Muscle of leg (tissue), 16 donors: ENCODE measurements at places on chromosomes 5 and 9. TPM values are rescaled to one million over a fixed set of nuclear protein-coding genes. Genes with fewer than 3 reads are reported as not detected.

DNA sequence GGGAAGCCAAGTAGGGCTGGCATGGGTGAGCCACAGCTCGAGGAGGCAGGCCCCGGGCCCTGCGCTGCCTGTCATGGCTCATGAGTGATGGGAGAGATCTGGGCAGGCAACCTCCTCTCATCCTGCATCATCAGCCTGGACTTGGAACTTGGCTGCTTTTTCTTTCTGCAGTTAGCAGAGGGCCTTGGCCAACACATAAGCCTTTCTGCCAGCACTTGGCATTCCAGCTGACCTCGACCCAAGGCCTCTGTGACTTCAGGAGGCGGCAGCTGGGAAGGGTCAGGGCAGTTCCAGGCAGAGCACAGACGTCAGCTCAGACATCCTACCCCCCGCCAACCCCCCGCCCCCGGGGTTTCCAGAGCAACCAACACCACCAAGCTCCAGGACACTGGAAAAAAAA is 7.6 kb downstream of the S1PR3 start:
- peak overlapping the region; percentile 55 for H3K27ac ChIP-seq
- peaks cover 29% of the 10 kb centered on the region for H3K36me3 ChIP-seq
- H3K4me3 ChIP-seq: no peak overlapping the region

- H3K4me1 ChIP-seq: no peaks in the 10 kb centered on the region
- H3K27me3 ChIP-seq: no peaks in the 10 kb centered on the region
- H3K27ac ChIP-seq: no peak overlapping the region
- no peak overlapping the region for H3K4me3 ChIP-seq
- no peaks in the 10 kb centered on the region for H3K36me3 ChIP-seq
Observed at GRCh38 chr9:22682961-22683699, 236.5 kb downstream of the DMRTA1 start.

DNA sequence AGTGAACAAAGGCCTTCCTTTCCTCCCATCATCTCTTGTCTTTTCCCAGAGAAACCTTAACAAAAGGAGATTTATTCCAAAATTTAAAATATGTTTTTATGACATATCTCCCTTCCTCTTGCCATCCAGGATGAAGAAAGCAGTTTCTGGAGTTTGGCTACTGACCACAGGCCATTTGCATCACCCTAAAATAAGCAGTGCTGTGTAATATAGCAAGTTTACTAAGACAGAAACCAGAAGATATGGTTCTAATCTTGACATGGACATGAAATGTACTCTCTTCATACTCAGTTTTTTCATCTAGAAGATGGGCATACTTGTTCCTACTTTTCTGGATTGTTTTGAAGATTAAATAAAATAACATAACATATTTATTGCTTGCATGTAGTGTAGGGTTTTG is 50.2 kb upstream of the ZFAND5 start:
- no peak overlapping the region for H3K27ac ChIP-seq
- no peaks in the 10 kb centered on the region for H3K4me1 ChIP-seq
- H3K4me3 ChIP-seq: no peak overlapping the region
- no peak for DNase-seq

DNA sequence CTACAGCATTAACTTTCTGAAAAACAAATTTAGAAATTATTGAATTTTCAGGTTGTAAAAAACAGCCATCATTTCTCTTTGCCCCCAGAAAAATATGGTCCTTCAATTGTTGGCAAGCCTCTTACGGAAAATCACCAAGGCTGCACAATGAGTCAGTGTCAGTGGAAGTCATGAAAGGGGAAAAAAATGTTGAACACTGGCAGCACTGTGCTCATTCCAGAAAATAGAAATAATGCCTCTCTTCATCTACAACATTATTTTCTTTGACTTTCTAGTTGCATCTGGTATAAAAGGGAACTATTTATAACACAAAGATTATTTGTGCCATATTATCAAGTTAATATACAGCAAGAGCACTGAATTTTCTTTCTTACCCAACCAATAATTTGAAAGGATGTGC is 26.7 kb upstream of the STK32A start:
- H3K4me1 ChIP-seq: no peaks in the 10 kb centered on the region
- no peak overlapping the region for H3K27ac ChIP-seq
- H3K4me3 ChIP-seq: no peak overlapping the region
- H3K36me3 ChIP-seq: no peaks in the 10 kb centered on the region
- DNase-seq: peak; percentile 78

DNA sequence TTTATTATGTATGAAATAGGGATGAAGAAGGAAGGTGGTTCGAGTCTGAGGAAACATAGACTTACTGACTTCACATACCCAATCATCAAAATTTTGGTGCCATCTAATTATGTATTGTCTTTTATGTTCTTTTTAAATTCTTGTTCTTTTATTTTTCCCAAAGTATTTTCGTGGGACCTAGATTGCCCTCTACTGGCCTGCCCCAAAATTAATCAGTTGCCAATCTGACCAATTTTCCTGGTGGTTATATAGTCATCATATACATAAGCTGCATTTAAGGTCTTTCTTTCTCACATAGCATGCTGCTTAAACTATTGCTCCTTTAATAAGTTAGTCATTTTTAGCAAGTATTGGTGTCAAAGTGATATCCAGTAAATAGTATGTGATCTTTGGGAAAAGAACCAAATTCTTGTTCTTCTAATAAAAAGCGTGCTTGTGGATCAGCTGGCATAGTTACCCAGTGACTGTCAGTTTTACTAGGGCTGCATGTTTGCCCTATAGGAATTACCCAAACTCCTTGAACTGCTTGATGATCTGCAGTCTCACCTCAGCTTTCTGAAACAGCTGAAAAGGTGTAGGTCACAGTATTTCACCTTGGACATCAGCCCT is 223.5 kb downstream of the SH3GL2 start:
- H3K27ac ChIP-seq: no peak overlapping the region
- no peak overlapping the region for H3K4me3 ChIP-seq
- H3K4me1 ChIP-seq: no peaks in the 10 kb centered on the region
- no peaks in the 10 kb centered on the region for H3K27me3 ChIP-seq
- no peaks in the 10 kb centered on the region for H3K36me3 ChIP-seq

DNA sequence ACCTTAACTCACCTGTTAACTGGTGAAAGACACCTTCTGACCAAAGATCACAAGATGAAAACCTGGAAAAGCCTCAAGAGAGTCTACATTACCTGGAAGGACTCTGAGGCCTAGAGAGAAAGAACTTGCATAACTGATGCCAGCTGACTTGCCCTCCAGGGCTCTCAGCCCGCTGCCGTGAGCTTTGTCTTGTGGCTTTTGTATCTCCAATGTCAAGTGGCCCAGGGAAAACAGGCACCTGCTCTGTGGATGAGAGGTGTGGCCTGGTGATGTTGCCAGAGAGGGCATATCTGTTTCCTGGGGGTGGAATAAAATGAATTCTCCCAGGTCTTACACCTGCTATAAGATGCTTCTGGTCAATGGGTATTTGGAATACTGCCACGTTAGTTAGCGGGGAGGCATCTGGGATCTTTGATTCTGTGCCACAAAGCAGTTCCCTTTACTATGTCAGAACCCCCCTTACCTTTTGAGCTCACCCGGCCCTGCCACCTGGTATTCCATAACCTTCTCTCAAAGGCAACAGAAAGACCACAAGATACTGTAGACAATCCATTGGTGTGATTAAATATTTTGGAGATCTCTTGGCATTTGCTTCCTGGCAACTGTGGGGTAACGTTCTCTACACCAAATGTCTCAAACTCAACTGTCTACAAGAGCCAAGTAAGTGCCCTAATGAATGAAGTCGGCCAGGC is 54.9 kb upstream of the N4BP3 start:
- H3K27ac ChIP-seq: no peak overlapping the region
- H3K36me3 ChIP-seq: no peaks in the 10 kb centered on the region
- no peaks in the 10 kb centered on the region for H3K4me1 ChIP-seq
- no peak overlapping the region for H3K4me3 ChIP-seq
- DNase-seq: no peak
- no peaks in the 10 kb centered on the region for H3K27me3 ChIP-seq

DNA sequence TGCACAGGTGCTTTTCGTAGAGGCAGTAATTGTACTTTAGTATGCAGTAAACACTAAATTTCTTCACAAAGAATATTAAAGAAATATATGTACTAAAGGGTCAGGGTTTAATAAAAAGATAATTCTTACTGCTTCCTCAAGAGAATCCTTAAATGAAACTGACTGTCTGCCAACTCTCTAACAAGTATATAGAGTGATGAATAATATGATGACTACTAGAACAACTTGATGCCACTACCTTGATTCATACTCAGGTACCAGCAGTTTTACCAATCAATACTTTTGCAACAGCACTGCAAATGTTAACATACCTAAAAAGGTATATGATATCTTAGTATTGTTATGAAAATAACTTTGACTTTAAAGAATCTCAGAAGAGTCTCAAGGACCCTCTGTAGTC is 3.8 kb downstream of the YIPF5 start:
- H3K27me3 ChIP-seq: no peaks in the 10 kb centered on the region
- H3K27ac ChIP-seq: no peak overlapping the region

GRCh38 chr5:142183561-142183960 is 75.0 kb downstream of the NDFIP1 start:
- no peak for DNase-seq
- H3K27ac ChIP-seq: no peak overlapping the region
- no peaks in the 10 kb centered on the region for H3K27me3 ChIP-seq
- H3K36me3 ChIP-seq: no peaks in the 10 kb centered on the region
- no peak overlapping the region for H3K4me3 ChIP-seq

GRCh38 chr5:72266862-72267261 is 53.2 kb downstream of the MRPS27 start:
- H3K36me3 ChIP-seq: no peaks in the 10 kb centered on the region
- DNase-seq: no peak
- no peaks in the 10 kb centered on the region for H3K4me1 ChIP-seq
- H3K27ac ChIP-seq: no peak overlapping the region
- H3K4me3 ChIP-seq: no peak overlapping the region

DNA sequence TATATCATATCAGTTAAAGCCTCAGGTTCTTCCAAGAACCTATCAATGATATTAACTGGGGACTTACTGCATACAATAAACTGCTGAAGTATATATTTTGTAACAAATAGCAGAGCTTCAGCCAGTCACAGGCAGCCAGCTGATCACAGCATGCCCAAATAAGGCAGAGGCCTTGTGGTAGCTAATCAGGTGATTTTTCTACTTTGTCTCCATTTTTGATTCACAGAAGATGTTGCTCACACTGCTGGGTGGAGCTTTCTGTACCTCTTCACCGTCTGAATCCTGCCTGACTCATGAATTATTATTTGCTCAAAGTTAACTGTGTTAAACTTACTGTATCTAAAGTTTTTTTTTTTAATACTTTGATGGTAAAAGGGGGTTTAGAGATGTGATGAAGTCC is 357.4 kb downstream of the PSAT1 start:
- no peak overlapping the region for H3K27ac ChIP-seq
- no peaks in the 10 kb centered on the region for H3K27me3 ChIP-seq
- H3K4me3 ChIP-seq: no peak overlapping the region
- no peaks in the 10 kb centered on the region for H3K4me1 ChIP-seq
- no peak for DNase-seq
- H3K36me3 ChIP-seq: no peaks in the 10 kb centered on the region

Gene SLC1A1
- 0.58 TPM for polyA plus RNA-seq

Gene SPTAN1
- polyA plus RNA-seq: 273 TPM

Gene TAS2R1
- 0.93 TPM for polyA plus RNA-seq
